ENCODE measurements at places on chromosomes 6 and 20.

DNA sequence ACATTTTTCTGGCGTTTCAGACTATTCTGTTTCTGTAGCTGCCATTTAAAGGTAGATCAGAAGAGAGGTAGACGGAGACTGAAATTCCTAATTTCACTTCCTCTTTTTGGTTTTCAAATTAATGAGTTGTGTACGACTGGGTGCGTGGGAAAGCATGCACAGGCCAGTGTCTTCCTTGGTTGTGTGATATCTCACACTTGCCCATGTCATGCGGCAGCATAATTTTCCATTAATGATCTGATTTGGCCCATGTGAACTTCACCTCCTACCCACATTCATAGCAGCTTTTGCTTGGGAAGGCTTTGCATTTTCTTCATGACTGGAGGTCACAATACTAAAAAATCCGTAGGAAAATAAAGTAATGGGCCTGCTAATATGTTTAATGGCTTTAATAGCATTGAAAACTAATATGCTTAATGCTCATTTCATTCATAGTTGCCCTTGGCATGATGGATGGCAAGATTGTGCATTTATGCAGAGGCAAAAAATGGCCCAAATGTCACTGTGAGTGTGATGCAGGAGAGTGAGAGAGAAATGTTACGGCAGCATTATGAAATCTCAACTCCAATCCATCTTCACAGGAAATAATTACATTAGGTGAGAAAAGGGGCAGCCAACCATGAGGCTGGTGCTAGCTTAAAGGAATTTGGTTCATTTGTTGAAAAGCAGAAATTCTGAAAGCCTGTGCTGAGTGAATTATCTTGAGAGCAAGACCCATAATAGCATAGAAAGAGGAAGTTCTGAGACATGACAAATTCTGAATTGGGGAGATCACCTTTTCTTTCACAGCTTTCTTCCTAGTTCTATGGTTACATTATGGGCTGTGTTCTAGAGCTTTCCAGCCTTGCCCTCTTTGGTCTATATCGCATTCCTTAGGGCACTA lies 69.0 kb upstream of the UST start:
- DNase-seq = no peak

- no peak for DNase-seq
Observed at GRCh38 chr6:76441875-76442274, 369.4 kb upstream of the IMPG1 start.

DNA sequence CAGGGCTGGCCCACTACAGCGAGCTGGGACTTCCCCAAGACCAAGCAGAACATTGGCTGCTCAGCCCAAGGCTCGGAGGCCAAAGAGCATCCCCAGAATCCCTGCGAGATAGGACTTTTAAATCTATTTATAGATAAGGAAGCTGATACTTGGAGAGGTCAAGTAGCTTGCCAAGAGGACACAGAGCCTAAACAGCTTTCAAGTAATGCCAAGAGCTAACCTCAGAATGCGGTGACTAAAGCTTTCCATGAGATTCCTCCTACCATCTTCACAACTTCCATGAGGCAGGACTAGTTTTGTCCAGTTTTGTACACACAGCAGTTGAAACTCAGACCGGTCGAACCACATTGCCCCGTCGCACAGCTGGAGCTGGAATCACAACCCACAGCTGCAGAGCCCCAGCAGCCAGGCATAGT lies 168.1 kb upstream of the TOP1 start:
- no peak for DNase-seq

DNA sequence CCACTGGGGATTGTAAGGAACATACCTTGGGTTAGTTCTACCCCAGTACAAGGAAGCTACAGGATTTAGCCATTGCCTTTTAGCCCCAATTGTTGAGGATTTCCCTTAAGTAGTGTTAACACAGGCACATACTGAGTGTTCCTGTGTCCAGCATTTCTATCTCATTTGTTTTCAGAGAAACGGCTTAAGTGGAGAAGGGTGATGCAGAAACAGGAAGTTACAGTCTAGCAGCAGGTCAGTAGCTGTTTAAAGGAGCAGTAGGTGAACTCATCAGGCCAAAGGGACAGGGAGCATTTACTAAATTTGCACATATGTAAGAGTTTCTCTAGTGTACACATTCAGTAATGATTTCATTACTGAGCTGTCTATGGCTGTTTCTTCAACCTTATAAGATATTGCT lies 644.2 kb upstream of the GJE1 start:
- no peak for DNase-seq

DNA sequence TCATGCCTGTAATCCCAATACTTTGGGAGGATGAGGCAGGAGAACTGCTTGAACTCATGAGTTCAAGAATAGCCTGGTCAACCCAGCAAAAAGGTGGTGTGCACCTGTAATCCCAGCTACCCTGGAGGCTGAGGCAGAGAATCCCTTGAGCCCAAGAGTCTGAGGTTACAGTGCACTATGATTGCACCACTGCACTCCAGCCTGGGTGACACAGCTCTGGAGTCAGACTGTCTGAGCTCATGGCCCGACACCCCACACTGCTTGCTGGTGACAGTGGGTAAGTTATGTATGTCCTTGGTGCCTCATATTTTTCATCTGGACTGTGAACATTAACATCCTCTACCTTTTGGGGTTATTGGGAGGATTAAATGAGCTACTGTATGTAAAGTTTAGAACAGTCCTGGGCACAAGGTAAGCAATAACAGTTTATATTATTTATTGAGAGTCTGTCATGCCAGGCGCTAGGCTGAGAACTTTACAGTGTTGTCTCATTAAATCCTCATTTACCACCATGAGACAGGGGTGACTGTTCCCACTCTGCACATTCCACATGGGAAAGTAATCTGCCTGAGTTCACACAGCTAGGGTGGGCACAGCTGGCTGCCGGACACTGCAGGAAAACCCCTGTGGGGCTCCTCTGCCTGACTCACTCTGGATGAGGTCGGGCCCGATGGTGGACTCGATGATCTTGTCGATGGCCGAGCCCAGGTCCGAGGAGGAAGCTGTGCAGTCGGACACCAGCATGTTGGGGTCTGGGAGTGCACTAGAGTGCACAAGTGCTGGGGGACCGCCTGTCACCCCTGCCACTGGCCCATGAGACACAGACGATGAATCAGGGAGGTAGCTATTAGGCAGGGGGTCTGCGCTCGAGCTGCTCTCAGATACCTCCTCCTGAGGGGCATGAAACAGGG lies 2.9 kb downstream of the ZNF335 start:
- DNase-seq = no peak

DNA sequence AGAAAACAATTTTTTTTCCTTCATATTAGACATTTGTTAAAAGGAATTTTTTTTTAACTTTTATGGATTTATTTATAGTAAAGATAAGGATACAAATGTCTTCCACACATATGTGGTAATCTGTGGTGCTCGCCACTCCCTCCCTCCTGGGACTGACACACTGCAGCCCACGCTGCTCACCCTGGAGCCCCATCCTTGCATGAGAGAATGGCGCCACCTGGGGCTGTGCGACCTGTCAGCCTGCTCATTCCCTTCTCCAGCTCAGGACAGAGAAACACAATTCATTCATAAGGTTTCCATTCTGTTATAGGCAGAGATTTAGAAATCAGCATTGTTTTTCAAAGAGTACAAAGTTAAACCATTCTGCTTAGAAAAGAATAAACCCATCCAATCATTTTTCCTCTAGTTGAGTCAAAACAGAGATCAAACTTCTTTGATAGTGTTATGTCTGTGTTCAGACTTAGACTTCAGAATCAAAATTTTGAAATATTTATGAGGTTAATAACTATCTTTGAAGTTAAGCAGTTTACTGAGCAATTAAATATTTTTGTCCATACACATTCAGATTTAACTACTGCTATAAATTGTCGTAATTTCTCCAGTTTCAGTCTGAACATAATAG lies 42.8 kb upstream of the DYNLRB1 start:
- no peak for DNase-seq

- no peak for DNase-seq
Observed at GRCh38 chr6:129790785-129791184, 70.3 kb downstream of the TMEM244 start.

DNA sequence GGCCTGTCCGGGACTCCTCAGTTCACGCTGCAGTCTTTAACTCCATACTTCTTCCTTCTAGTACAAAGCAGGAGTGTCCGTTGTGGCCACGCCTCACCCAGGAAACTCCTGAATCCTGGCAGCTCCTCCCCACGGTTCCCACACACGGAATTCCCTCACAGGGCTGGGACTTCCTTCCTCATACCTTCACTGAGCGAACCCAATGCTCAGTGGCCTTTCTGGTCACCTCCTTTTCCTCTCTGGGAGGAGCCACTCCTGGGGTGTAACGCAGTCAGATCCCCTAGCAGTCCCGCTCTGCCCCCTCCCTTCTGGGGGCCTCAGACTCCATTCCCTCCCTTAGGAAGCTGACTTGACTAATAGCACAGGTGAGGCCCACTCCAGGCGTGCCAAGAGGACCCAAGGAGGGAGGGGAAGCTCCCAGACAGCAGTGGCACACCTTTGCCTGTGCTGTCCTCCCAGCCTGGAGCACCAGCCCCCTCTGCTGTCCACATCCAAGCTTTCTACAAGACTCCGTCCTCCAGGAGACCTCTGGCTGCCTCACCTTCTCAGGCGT lies at the start of gene SLC52A3:
Gene SLC52A3, minus strand, starts transcription at position 75 of the 553 bp plus-strand sequence. CDS start 2,726 bp downstream, outside the sequence.
- no peak for DNase-seq

- no peak for DNase-seq
Observed at GRCh38 chr20:25207960-25208534, 12.5 kb downstream of the ENTPD6 start.

DNA sequence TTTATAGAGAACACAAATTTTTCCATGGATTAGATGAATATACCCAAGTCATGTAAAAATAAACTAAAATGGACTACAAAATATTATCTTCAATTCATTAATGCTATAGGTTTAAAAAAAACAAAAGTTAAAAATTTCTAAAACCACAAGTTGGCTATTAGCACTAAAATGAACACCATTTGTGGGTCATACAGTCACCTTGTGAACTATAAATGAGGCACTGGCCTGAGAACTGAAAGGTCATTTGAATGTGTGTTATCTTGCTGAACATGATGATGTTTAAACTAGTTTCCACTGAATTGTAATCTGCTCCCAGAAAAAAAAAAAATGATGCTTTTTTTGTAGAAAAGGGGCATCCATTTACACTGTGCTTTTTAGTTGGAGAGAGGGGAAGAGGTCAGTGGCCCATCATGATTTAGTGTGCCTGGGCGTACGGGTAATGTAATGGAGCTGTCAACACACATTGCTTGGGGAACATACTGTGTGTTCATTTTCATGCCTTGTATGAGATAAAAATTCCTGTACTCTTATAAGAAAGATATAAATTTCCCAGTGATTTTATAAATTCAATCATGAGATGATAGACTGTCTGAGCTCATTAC lies 96.6 kb upstream of the FKBP1C start:
- DNase-seq = no peak

DNA sequence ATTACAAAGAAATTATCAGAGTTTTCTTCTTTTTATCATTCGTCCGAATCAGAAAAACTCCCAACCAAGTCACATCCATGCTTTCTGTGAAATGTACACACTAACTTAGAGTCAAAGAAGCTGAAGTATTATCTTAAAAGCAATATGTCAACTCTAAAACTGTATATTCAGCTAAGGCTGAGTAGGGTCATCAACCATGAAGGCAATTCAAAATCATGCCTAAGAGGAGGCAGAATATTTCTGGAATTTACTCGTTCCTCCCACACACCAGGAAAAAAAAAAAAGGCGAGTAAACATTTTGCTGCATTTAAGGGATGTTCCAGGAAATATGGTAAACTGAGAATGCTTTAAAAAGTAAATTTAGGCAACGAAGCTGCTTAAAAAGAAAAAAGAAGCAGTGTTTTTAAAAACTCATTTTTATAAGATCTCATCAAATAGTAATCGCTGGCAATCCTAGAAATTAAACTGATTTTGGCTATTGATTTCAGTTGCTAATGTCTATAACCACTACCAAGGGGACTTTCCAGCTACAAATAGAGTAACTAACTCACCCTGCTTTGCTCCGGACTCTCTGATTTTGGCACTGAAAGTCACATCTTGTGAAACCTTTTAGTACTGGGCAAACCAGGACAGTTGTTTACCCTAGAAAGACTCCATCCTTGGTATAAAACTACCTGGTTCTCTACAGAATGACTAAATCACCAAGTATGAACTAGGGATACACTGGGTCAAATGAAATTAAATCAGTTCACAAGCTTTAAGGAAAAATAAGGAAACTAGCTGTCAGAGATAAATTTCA lies 82.8 kb downstream of the MBOAT1 start:
- DNase-seq = no peak
